Activated naive CD4-positive, alpha-beta T cell treated with anti-CD3 and anti-CD28 coated beads, Interleukin-2, amount 50 U/mL, for 72 hours (primary cell): ENCODE measurements at places on chromosomes 6 and 20.

- peak; percentile 44 for DNase-seq
These were observed 49.8 kb downstream of the FRK start for GRCh38 chr6:116010790-116011401.

- no peak for DNase-seq
These were observed 44.6 kb upstream of the TBC1D7 start for GRCh38 chr6:13372688-13373487.

GRCh38 chr20:48458601-48459385, 369.0 kb downstream of the PREX1 start:
- DNase-seq, result no peak

DNA sequence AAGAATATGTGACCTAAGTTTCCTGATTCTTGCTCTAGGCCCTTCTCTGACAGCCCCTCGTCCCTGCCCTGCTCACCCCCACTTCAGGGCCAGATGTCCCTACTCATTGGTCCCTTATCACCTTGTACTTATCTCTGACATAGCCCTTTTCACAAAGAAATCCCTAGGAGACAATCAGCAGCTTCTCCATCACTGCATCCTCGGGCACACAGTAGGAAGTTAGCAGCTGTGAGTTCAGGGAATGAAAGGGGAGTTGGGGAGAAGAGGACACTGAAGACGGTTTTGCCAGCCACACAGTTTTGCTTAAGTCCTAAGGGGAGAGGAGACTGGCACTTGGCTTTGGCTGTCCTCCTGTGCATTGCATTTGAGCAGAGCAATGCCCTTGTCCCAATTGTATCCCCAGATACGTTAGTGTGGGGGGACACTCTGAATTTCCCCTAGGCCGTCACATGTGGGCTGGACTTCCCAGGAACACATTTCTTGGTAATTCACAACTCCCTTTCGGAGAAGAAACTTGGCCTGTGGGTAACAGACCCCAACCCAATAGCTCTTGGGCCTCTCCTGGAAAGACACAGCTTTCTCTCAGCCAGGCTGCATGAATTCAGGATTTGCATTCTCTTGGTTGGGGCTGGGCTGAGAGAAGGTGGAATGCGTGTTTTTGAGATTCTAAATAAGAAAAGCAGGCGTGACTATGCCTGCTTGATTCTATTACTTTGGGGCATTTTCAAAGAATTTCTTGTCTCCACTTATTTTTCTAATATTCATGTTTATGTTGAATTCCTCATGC, 177.6 kb downstream of the UST start:
- no peak for DNase-seq

- DNase-seq, result no peak
These were observed 117.5 kb upstream of the BEND6 start for GRCh38 chr6:56837322-56837894.

- DNase-seq, result no peak
These were observed 41.9 kb upstream of the RNF8 start for GRCh38 chr6:37311741-37312473.

GRCh38 chr20:51306081-51306480, 236.4 kb downstream of the NFATC2 start:
- DNase-seq, result no peak

DNA sequence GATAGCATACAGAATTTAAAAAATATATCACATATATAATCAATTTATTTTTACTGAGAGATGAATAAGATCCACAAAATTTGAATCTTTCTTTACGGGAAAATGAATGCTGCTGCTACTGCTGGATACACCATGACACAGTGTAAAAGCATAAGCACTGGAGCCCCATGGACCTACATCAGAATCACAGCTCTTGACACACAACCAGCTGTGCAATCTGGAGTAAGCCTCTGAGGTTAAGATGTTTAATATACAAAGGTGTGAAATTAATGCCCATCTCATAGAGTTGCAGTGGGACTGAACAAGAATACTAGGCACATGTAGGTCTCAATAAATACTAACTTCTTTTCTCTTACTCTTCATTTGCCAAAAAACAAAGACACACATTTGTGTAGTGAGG, 48.1 kb downstream of the MAN1A1 start:
- DNase-seq, result no peak

DNA sequence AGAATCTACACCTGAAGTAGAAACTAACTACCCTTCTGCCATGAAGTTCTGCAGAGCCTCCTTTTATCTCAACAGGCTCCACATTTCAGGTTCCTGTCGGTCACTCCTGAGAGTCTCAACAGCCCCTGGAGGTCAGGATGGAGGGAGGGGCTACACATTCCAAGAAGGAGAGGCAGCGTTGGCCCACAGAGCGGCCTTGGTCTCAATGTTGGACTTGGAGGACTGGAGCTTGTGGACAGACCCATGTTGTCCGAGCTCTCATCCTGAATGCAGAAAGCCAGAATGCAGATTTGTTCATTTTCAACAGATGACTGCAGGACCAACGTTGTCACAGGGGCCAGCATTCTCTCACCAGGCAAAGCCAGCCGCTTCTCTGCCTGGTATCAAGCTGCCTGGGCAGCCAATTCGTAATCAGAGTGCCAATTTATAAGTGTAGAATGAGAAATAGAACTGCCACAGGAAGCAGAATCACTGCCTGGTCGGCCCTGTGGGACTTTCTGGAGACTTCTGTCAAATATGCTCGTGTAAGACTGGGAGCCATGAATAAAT, 212.5 kb upstream of the SNX9 start:
- DNase-seq, result no peak

DNA sequence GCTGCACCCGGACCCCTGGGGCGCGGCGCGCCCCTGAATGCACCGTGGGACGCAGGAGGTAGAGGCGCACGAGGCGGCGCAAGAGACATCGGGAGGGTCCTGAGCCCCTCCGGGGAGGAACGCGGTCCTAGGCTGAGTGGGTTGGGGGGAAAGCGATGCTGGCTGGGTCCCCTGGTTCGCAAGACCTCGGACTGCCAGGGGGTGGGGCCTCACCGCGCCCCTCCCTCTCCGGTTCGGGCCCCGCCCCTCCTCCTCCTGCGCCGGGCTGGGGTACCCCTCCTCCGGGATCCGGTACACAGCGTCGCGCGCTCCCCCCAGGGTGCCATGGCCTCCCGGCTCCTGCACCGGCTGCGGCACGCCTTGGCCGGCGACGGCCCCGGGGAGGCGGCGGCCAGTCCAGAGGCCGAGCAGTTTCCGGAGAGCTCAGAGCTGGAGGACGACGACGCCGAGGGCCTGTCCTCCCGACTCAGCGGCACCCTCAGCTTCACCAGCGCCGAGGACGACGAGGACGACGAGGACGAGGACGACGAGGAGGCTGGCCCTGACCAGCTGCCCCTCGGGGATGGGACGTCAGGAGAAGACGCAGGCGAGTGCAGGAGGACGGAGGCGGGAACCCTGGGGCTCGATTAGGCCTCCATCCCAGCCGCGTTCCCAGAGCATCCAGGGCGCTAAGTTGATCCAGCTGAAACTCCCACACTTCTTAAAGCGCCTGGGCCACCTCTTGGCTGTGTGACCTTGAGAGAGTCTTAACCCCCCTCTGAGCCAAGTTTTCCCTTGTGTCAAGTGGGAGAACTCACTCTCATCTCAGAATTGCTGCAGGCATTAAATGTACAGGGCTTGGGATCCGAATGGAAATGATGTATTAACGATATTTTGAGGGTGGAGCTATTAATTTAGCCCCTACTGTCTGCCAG, 541 bp downstream of the SNX21 start:
- peak; percentile 65 for DNase-seq

GRCh38 chr20:12875510-12875909, 133.3 kb upstream of the SPTLC3 start:
- no peak for DNase-seq

GRCh38 chr6:36968266-36968977, 13.9 kb downstream of the PI16 start:
- DNase-seq, result no peak

GRCh38 chr6:71473926-71474325, 185.3 kb downstream of the OGFRL1 start:
- no peak for DNase-seq

GRCh38 chr6:113819169-113819830, 37.8 kb upstream of the MARCKS start:
- DNase-seq, result no peak

DNA sequence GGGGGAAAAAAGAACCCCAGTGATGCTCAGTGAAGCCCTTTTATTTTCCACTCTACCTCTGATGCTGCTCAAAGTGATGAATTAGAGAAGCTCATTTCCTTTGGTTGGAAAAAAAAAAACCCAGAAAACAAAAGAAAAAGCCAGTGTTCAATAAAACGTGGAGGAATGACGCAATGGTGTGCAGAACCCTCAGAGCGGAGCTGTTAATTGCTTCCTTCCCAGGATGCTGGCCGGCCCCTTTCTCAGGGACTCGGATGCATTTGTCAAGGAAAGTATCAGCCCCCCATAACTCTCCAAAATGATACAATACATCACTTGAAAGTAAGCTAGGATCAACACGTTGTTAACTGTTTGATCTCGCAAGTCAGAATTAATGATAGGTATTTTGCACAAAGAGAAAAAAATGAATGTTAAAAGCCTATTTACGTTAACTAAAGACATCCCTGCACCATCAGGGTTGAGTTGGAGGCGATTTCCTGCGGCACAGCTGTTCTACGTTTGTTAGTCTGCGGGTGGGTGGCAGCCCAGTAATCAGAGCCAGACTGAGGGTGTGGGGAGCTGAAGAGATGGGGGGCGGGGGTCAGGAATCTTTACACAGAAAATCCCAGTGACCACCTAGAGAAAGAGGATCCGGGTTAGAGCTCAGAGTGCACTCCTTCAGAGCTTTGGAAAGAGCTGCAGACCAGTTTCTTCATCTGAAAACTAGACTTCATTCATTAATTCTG, 132.4 kb downstream of the BMP7 start:
- DNase-seq, result no peak

DNA sequence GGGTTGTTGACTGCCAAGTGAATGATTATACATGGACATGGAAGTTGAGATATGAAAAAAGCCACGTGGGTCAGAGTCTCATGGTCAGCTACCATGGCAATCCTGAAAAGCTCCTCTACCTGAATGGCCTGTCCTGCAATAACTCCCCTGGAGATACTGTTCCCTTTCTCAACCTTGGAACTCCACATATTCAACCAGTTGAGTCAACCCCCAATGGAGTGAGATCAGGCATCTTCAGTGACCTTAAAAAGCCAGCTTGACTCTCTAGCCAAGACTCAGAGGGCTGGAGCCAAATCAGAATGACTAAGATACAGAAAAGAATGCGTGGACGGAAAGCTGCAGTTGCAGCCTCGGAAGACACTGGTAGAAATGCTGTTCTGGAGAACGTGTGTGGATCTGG, 341.3 kb downstream of the FOXA2 start:
- DNase-seq, result no peak

GRCh38 chr20:34110745-34111641, 1.1 kb downstream of the EIF2S2 start:
- DNase-seq, result peak; percentile 12

GRCh38 chr20:57167971-57168701, 98.3 kb downstream of the BMP7 start:
- no peak for DNase-seq

DNA sequence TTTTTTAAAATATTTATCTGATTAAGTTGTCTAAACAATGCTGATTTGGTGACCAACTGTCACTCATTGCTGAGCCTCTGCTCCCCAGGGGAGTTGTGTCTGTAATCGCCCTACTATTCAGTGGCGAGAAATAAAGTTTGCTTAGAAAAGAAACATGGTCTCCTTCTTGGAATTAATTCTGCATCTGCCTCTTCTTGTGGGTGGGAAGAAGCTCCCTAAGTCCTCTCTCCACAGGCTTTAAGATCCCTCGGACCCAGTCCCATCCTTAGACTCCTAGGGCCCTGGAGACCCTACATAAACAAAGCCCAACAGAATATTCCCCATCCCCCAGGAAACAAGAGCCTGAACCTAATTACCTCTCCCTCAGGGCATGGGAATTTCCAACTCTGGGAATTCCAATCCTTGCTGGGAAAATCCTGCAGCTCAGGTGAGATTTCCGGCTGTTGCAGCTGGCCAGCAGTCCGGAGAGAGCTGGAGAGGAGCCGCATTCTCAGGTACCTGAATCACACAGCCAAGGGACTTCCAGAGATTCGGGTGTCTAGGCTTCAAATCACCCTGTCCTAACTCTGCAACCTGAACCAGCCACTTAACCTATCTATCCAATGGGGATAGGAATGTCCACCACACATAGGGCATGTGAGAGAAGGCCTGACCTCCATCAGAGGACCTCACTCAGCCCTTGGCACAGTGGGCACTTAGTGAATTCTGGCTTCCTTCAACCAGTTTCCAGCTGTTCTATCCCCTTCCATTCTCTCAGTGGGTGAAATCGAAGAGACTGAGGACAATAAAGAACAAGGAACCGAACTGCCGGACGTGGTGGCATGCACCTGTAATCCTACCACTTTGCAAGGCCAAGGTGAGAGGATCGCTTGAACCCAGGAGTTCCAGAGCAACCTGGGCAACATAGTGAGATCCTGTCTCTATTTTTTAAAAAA, 3.1 kb downstream of the TNF start:
- no peak for DNase-seq

DNA sequence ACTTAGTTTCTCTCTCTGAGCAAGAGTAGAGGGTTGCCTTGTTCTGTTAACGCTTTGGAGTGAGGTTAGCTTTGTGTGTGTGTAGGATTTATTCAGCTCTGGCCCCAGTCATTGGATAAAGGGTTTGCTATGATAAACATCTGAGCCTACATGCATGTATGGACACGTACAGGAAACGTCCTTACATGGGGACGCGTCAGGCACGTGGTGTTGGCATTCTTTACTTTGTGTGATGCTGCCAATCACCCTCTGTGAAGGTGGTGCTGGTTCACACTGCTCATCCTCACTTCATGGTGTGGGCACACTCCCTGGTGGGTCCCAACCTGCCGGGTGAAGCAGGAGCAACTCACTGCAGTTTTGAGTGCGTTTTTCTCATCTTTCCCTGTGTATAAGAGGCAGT, 53.4 kb upstream of the CD93 start:
- no peak for DNase-seq

DNA sequence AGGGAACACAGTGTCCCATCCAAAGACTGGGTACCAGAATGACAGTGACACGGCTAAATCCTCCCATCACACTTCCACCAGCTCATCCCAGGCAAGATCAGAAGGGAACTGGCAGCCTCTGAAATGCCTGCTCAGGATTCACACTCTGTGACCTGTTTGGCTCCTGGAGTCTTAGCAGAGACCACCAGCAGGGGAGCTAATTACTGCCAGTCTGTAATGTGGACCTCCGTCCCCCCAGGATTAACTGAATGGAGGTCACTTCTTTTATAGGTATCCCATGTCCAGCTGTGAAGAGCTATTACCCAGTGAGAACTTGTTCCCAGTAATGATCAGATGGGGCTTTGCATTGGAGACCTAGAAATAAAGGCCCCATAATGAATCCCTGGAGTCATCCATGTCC, 45.2 kb downstream of the DEFB114 start:
- no peak for DNase-seq

GRCh38 chr20:34927736-34928135, 27.9 kb downstream of the GSS start:
- DNase-seq, result no peak

GRCh38 chr6:68691120-68691519, 56.0 kb downstream of the ADGRB3 start:
- no peak for DNase-seq

- DNase-seq, result no peak
These were observed 49.5 kb upstream of the SMIM28 start for GRCh38 chr6:138328210-138328609.

DNA sequence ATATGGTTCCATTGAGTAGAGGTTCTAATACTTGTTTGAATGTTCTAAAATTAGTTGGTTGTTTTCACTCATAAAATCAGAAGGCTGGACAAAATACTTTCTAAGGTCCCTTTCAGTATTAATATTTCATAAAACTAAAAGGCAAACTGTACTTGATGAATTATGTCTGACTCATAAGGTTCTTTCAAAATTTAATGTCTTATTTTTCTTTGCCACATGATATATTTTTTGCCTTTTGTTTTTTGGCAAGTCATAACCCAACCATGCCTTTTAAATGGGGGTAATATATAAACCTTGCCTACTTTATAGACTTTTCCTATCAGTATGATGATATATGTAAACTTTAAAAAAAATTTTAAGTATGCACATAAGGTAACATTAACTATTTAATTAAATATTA, 244.7 kb downstream of the PTPRK start:
- no peak for DNase-seq
